ENCODE measurements at places on chromosomes 11 and 22.

GRCh38 chr11:6201481-6201880, 2.5 kb downstream of the OR52W1 start:
- DNase-seq = no peak

DNA sequence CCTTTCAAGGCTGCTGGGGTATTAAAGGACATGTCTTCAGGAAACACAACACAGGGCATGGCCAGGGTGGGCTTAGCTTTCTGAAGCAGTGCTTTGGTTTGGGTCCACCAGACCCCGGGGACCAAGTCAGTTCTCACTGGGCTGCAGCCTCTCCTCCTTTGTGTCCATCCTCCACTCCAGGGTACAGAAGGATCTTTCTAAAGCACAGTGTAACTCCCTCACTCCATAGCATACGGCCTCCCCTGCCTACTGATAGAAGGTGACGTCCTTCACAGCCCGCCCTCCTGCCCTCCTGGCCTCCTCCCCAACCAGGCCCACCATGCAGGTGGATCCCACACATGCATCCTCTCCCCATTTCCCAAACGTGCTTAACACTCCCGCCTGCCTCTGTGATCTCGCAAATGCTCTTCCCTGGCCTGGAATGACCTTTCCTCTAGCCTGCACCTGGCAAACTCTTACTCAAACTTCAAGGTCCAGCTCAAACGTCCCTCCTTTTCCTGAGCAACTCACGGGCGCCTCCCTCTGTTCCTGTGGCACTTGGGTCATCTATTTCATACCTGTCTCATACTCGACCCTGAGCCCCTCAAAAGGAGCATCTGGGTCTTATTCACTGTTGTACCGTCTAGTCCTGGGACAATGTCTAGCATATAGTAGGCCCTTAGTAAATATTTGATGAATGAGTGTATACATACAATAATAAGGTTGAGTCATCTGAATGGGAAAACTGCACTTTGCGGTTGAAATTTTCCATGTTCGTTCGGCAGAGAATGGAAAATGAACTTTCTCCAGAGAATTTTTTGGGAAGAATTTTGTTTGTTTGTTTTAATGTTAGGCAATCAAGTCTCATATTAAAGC, 187.7 kb downstream of the EFCAB6 start:
- DNase-seq = no peak

DNA sequence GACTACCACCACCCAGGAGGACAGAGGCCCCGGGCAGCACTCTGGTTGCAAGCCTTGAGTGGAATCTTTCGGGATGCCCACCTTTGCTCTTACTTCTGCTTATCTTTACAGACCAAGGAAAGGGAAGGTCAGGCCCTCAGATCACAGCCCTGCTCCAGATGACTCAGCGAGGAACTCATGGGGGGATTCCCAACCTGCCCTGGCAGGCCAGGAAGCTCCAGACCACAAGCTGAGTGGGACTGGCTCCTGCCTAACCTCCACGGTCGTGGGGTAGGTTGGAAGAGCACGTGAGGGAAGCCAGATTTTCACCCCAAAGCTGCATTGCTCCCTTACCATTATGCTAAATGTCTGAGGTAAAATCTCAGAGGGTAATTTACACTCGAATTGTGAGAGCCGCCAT, 11.8 kb downstream of the TBC1D10A start:
- no peak for DNase-seq

DNA sequence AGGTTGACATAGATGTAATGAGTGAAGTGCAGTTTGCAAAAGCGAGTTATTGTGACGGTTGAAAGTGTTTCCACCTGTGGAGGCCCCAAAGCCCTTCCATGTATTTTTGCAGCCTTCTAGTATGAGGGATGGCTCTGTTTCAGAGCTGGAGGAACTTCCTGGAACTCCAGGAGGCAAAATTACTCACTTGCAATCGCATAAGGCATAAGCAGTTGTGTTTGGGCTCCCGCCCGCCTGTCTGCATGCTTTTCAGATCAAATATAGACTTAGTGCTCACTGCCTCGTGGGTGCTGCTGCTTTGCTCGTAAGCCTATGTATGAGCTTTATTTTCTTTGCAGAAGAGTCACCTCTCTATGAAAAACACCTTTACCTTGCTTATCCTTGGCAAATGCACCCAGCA, 146.8 kb upstream of the LARGE1 start:
- DNase-seq = no peak
